ENCODE measurements at places on chromosomes 4 and X. TPM values are rescaled to one million over a fixed set of nuclear protein-coding genes. Genes with fewer than 3 reads are reported as not detected.

Gene PAGE1
- not detected for total RNA-seq

Gene PRDX4
- total RNA-seq = 213 TPM

Gene MAML3
- 1.9 TPM for total RNA-seq

Gene XK
- total RNA-seq = 0.65 TPM

Gene NAA11
- total RNA-seq = not detected

Gene SPANXA1
- total RNA-seq = not detected

Gene ADH1C
- total RNA-seq = 0.13 TPM

Gene BGN
- total RNA-seq = 67.1 TPM

Gene FAAH2
- 3.3 TPM for total RNA-seq

Gene ETNPPL
- not detected for total RNA-seq

Gene JAKMIP1
- not detected for total RNA-seq

Gene TENM3
- 24.7 TPM for total RNA-seq

Gene SATL1
- total RNA-seq = not detected

Gene NDP
- total RNA-seq = 0.52 TPM

Gene YY2
- 0.65 TPM for total RNA-seq

Gene AKAP4
- total RNA-seq = not detected

Gene PPEF1
- total RNA-seq = not detected

Gene SRPK3
- 0.24 TPM for total RNA-seq

Gene SLC49A3
- total RNA-seq = 12.5 TPM

Gene PABPC1L2B
- total RNA-seq = not detected

Gene GCNA
- total RNA-seq = 0.26 TPM

Gene L1CAM
- total RNA-seq = 0.56 TPM

Gene PLK4
- total RNA-seq = 10.9 TPM

Gene GYG2
- 11.3 TPM for total RNA-seq

Gene RAB33A
- not detected for total RNA-seq

All from epithelial cell of alveolus of lung (primary cell).